ENCODE measurements at places on chromosomes 12 and 14. TPM values are rescaled to one million over a fixed set of nuclear protein-coding genes. Genes with fewer than 3 reads are reported as not detected.

Gene PLEK2
- total RNA-seq, result 27.6 TPM

Gene FBLN5
- 1.5 TPM for total RNA-seq

Gene AEBP2
- 23.8 TPM for total RNA-seq

Gene TAS2R42
- total RNA-seq, result not detected

Gene TEX22
- total RNA-seq, result 0.24 TPM

Gene SSPN
- 0.38 TPM for total RNA-seq

Data from A549 treated with CpdA at 1 μM for 4 hours (cell line).